ENCODE measurements at places on chromosomes 16 and 17.

- no peak for DNase-seq
Measured at GRCh38 chr17:34228781-34229180, 26.3 kb upstream of the CCL2 start.

DNA sequence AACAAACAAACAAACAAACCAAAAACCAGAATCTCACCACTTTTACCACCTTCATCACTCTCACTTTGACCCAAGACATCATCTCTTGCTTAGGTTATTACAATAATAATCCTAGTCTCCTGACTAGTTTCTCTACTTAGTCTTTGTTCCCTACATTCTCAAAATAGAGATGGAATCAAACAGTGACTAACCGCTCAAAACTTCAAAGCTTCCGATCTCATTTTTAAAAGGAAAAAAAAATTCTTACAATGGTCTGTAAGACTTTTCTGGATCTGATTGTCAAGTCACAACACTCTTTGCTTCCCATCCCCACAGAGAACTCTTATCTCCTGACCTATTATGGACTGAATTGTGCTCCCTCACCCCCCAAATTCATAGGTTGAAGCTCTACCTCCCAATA lies 60.9 kb downstream of the SPAG9 start:
- DNase-seq, result peak; percentile 58

- no peak for DNase-seq
Measured at GRCh38 chr17:33847900-33848299, 407.2 kb upstream of the CCL2 start.

GRCh38 chr17:56896968-56897359 lies 16.9 kb downstream of the TRIM25 start:
- DNase-seq, result no peak

DNA sequence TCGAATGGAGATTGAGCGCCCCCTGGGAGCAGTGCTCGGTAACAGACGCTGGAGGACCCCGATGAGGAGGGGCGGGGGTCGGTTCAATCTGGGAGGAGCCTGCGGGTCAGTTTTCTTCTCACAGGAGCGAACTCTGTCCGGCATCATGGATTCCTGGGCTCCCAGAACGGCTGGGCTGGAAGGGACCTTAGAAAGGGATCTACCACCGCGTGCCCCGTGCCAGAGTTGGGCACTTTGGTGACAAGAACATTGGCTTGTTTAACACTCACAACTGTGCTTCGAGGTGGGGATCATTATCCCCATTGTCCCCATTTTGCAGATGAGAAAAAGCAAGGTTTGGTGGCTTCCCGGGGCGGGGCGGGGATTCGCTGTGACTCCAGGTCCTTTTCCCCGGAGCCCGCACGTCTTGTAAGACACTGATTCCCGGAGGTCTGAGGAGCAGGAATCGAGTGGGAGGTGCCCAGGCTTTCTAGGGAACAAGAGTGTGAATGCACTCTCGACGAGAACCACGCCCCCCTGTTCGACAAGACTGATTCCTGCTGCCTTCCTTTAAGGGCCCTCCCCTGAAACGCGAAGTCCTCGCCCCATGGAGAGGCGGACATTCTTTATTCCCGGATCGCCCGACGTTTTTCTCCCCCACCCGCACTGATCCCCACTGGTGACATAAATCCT lies 1.5 kb upstream of the FBXL19 start:
- peak; percentile 97 for DNase-seq

- DNase-seq, result no peak
Measured at GRCh38 chr16:1903220-1903574, 15.0 kb downstream of the HS3ST6 start.

DNA sequence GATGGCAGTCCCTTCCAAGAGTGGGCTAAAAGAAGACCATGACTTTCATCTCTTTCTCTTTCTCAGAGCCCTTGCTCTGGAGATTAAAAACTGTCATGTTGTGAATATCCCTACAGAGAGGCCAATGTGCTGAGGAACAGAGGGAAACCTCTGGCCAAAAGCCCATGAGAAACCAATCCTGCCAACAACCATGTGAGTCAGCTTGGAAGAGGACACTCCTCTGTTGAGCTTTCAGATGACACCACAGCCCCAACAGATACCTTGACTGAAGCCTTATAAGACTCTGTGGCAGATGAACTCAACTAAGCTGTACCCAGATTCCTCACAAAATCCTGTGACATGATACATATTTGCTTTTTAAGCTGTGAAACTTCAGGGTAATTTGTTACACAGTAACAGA lies 19.6 kb downstream of the CPPED1 start:
- DNase-seq, result peak; percentile 5

DNA sequence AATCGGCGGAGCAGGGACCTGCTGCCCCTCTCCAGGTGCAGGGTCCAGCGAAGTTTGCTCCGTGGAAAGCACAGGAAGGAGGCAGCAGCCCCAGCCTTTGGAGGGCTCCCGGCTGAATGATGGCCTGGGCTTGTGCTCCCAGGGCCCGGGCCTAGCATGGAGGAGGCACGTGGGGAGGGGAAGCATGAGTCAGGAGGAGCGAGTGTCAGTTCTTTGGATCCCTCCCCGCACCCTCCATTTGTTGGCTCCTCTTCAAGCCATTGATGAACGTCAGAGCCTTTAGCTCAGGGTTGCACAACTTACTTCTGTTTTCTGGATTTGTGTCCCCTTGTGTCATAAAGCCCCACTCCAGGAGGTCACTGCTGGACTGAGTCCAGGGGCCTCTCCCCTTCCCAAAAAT lies 25.8 kb downstream of the TTYH2 start:
- no peak for DNase-seq

DNA sequence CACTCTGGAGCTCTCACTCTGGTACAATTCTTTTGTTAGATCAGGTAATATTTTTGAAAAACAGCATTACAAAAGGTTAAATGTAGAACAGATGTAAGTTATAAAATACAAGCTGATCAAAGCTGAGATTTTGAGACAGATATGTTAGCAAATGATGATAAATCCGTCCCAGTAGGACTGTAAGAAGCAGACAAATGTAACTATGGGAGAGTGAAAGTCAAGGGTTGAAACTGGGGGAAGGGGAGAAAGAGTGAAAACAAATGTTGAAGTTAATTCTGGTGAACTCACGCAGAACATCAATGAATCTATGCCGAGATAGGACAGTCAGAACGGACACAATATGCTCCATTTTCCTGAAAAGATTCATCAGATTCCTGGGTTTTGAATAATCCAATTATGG lies 298.9 kb upstream of the IRX5 start:
- no peak for DNase-seq

DNA sequence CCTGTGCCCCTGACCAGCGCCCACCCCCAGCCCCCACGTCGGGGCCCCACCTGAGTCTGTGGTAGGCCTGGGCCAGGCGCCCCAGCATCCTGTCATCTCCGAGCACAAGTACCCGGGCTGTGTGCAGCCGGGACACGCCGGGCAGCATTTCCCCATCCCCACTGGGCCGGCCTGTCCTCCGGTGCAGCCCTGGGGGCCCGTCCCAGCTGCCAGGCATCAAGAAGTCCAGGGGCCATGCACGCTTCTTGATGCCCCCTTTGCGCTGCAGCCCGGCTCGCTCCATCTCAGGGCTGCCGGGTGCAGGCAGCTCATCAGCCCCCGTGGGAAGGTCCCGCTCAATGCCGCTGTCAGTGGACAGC lies 29.3 kb upstream of the MFSD6L start:
- no peak for DNase-seq

DNA sequence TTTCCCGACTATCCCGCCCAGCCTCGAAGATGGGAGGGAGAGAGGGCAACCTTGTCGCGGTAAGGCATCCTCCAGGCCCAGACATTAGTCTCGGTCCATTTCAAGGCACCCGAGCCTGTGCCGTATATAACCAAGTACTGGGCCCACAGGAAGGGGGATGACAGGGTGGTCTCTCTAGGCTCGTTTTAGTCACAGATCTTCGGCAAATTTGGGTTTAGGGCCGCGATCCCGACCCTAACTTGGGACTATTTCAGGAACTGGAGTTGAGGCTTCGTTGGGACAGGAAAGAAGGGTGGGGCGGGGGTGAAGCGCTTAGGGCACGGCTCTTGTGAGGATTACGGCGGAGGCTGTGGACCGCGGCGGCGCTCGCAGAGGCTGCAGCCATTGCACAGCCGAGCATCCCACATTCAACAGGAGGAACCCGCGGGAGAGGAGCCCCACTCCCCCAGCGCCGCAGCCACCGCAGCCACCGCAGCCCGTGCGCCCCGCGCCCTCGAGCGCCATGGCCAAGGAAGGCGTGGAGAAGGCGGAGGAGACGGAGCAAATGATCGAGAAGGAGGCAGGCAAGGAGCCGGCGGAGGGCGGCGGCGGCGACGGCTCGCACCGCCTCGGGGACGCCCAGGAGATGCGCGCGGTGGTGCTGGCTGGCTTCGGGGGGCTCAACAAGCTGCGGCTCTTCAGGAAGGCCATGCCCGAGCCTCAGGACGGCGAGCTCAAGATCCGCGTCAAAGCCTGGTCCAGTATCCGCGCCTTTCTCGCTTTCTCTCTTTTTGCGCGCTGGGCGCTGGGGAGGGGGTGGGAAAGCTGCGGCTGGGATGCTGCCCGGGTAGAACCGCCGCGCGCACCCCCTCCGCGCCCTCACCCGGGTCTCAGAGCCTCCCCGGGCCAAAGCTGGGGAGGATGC lies at the start of gene VAT1L:
TSS of gene VAT1L (plus strand) at position 384 of the 904 bp plus-strand sequence. CDS start at position 503, 119 bp downstream.
- peak; percentile 79 for DNase-seq

DNA sequence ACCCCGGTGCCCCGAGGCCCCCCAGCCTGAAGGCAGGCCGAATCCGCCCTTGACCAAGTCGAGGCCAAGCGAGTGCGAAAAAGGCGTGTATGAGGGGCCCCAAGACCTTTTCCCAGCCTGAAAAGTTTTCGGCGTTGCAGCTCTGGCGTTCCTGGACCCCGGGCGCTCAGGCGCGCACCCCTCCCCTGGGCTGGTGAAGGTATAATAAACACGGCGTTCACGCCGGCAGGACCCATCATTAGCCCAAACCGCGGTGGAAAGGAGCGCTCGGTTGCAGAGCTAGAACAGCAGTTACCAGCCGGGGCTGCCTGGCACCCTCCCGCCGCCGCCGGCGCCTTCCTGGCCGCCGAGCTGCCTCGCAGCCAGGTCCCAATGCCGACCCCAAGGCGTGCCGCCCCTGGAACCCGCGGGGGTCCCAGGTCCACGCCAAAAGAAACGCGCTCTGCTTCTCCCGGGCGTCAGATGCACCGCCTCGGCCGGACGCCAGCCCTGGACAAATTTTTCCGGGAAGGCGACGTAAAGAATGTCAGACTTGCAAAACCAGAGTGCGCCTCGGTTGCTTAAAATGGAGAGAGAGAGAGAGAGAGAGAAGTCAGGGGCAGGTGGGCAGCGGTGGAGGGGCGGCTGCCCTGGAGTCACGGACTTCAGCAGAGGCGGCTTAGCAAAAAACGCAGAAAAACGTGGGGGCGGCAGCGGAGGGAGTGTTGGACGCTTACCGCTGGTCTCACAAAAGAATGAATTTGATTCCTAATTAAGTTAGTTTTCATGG lies 11.5 kb upstream of the FOXF1 start:
- no peak for DNase-seq

DNA sequence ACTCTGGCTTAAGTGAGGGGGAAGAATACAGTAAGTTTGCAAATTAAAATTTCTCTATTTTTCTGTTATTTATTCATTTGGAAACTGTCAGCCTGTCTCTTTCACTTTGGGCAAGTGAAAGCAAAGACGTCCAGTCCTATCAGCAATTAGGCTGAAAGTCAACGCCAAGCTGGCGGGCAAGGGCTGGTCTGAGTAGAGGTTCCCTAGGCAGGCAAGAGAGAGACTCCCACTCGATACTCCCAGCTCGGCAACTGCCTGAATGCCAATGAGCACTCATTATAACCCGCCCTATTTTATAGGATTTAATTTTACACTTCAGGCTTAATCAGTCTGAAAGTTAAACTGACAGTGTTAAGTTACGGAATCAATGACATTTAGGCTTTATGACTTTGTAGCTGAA lies 14.3 kb upstream of the SLC38A8 start:
- DNase-seq, result no peak

- DNase-seq, result peak; percentile 40
Measured at GRCh38 chr17:79874329-79874981, 35.2 kb upstream of the CBX4 start.

GRCh38 chr17:39462631-39463375 lies 1.5 kb downstream of the CDK12 start:
- DNase-seq, result peak; percentile 52
